ENCODE measurements at places on chromosomes 4 and X.

- no peak for DNase-seq
Measured at GRCh38 chr4:155640751-155641150, 25.9 kb upstream of the GUCY1A1 start.

DNA sequence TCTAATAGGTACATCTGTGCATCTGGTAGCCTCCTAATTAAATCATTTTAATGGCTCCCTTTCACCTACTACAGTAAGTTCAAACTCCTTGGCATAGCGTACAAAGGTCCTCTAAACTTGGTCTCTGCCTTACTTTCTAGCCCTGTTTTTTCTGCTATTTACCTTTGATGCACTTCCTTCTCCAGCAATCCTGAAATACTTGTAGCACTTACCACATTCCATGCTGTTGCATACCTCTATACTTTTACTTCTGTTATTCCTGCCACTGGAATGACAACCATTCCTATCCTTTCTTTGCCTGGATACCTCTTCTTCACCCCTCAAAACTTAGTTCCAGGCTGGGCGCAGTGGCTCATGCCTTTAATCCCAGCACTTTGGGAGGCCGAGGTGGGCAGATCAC, 56.6 kb upstream of the LHFPL1 start:
- DNase-seq = no peak

- no peak for DNase-seq
Measured at GRCh38 chr4:126956184-126956897, 676.4 kb upstream of the INTU start.

GRCh38 chr4:25609976-25610375, 45.7 kb upstream of the SLC34A2 start:
- no peak for DNase-seq

DNA sequence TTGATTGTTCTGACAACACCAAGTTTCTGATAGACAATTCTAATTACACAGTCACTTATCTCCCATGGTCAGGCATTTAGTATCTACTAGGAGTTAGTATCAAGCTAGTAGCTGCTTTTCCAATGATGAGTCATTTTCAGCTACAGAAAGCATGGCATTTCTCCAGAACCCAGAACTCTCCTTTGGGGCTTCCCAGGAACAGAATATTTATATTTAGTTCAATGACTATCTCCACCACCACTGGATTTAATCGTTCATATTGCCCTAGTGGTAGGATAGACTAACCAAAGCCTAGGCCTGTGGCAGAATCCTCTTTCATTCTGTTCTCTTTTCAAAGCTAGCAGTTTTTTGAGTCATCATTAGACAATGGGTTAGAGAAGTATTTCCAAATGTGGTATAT, 569.4 kb downstream of the GABRG1 start:
- no peak for DNase-seq
